ENCODE measurements at places on chromosomes 11 and 22.

DNA sequence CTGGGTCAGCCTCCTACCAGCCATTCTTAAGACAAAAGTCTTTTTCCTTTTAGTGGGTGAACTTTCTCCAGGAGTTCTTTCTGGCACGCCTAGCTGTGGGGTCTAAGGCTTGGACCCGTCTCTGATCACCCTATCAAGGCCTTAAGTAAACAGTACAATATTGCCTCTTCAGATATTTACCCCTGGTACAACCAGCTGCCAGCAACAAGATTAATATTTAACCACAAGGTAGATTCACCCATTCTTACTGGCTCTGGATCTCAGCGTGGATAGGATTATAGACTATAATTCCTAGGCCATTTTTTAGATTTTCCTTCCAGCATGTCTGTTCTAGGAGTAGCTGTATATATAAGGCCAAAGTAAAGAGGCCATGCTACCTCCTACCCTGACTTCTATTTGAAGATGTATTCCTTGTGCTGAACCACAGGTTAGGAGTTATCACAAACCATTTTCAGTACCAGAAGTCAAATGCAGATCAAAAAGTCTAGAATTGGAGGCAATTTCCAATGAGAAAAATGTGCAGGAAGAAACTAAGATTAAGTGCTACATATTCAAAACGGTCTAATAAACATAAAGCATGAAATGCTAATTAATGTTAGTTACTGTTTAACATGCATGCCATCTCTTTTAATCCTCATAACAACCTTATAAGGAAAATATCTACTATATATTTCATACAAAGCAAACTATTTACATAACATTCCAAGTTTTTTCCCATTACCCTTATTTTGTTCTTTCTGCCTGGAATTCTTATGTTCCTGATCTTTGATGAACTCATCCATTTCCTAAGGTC, 110.0 kb upstream of the SYN3 start:
- DNase-seq = no peak

DNA sequence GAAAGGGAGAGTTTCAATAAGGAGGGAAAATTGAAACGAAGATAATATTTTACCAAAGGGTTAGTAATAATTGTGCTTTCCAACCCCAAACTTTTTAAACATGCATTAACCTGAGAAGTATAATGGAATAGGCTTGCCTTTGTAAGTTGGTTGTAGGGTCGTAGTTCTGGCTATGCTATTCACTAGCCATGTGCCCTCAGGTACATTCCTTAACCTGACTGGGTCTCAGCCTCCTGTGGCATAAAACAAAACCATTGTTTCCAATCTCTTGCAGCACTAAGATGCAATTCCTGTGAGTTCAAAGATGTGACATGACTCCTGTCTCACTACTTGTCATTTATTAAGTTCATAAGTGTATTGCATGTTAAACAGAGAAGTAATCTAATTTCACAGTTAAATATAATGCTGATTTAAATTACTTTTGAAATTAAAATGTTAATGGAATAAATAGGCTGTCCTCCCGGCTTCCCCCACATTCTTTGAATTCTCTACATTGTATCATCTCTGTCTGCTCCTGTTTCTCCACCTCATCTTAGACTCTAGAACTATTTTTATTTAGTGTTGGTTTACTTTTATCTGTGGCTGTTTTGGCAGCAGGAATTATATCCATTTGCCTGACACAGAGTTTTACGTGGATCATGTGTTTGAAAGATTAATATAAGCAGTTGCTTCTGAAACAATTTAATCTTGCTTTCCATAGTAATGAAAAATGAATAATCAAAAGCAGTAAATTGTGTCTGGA, 216.3 kb downstream of the FAT3 start:
- no peak for DNase-seq

DNA sequence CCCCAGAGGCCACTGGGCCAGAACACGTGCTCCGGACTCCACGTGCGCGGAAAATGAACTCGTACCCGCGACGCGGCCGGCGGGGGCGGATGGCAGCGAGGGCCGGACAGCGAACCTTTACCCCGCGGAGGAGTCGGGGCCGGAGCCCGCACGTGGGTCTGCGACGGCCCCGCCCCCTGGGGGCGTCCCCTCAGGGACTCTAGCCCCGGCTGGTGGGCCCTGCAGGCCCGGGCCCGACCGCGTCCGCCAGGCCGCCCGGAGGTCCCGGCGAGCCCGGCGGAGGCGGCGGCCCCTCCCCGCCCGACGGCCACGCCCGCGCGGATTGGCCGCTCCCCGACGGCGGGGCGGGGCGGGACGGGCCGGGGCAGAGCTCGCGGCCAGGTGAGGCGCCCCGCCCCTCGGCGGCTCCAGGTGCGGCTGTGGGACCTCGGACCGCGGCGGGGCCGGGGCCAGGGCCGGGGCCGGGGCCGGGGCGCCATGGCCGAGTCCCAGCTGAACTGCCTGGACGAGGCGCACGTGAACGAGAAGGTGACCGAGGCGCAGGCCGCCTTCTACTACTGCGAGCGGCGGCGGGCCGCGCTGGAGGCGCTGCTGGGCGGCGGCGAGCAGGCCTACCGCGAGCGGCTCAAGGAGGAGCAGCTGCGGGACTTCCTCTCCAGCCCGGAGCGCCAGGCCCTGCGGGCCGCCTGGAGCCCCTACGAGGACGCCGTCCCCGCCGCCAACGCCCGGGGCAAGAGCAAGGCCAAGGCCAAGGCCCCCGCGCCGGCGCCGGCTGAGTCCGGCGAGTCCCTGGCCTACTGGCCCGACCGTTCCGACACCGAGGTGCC, at the start of gene FAM83F:
Gene FAM83F (plus strand): TSS at position 389 of the 827 bp plus-strand sequence. CDS start 89 bp downstream, at position 478.
- DNase-seq = no peak

- DNase-seq = no peak
Measured at GRCh38 chr22:34080433-34080832, 160.2 kb upstream of the LARGE1 start.

- DNase-seq = no peak
Measured at GRCh38 chr22:17743661-17744411, 30.4 kb downstream of the BID start.

GRCh38 chr11:12175694-12176241, 65.4 kb downstream of the MICAL2 start:
- peak; percentile 57 for DNase-seq

DNA sequence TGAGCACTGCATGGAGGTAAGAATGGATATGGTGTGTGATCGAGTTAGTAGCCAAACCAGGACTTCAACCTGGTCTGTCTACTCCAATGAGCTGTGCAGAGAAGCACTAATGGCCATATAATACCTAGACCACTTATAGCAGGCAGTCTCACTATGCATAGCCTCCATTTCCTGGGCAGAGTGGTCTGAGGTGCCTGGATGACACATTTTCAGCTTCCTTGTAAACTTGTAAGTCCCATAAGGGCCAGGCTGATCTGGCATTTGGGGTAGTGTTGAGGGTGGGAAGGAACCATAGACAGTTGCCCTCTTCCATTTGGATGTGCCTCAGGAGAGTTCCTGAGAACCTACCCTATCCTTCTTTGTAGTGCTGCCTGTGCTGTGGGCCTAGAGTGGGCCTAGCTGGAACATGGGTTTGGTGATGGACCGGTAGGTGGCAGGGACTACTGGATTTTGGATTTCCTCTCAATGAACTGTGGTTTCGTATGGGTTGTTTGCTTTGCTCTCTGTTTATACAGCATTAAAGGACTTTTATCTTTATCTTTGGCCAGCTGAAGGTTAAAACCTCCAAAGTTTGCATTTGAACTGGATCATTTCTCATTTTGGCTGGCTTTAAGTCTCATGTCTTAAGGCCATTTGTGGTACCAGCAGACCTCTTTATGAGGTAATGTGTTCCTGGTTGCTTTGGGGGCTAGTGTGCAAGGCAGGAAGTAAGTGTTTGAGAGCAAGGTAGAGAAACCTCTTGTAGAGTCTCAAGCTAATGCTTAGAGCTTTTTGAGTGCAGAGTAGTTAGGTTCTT, 86.9 kb downstream of the STIM1 start:
- DNase-seq = no peak

DNA sequence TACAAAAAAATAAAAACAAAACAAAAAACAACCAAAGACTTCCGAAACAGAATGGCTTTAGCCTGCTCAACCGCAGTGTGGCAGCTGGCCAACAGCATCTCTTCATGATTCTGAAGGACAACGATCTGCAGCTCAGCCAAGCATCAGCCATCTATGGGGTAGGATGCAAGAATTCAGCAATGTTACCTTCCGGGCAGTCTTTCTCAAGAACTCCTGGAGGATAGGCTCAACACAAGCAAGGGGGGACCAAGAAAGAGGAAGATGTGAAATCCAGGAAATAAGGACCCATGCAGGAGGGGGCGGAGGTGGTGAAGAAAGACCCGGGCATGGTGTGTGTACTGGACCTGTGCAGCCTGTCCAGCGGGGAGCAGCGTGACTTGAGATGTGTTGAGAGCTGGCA, 3.5 kb upstream of the TSPO start:
- DNase-seq = no peak
